ENCODE measurements at places on chromosomes 4 and X.

GRCh38 chr4:80104927-80105326, 31.9 kb upstream of the ANTXR2 start:
- DNase-seq: no peak

- no peak for DNase-seq
Observed at GRCh38 chrX:154595559-154596249, 10.8 kb downstream of the CTAG1A start.

DNA sequence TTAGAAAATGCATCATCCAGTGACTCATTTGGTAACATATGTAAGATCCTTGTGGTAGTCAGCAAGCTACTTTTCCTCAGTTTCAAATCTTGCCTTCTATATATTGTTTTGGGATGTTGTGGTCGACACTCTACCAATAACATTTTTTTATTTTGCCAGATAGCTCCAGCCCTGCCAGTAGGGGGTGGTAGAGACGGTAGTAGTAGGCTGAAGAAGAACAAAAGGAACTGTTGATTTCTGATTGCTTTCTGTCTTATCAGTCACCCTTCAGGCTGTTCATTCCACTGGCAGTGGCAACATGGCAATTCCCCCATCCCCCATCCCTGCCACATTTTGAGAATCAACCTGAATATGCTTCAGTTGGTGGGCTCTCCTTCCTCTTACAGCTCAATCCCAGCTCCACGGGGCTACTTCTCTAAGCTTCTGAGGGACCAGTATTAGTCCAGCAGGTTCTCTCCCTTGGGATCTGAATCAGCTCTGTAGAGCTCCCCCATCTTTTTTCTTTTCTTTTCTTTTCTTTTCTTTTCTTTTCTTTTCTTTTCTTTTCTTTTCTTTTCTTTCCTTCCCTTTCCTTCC, 171.5 kb upstream of the VEGFC start:
- no peak for DNase-seq

DNA sequence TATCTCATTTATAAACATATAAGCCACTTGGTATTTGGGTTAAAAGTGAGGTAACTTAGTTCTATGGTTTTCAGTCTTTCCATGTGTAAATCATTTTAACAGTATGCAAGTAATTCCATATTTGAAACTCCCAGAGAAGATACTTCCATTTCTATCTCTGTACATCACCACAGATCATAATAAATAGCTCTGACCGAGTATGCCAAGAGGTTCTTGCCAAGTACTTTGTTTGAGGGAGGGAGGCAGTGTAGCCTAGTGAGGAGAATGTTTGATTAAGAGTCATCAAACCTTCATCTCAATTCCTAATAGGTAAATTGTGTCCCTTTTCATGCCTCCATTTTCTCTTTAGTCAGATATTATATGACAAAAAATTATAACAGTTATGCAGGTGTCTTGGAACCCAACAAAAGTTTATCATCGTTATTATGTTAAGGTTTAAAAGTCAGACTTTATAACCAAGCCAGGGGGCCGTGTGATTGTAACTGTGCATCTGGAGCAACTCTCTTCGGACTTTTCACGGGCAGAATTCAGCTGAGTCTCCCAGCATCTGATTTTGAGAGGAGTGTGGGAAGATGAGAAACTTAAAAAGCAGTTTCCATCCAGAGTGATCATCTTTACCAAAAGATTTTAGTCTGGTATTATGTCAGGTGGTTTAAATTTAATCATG, 123.8 kb downstream of the ANK2 start:
- DNase-seq: no peak

- no peak for DNase-seq
Observed at GRCh38 chr4:174037631-174038030, 245.8 kb downstream of the FBXO8 start.
